ENCODE measurements at places on chromosomes 12 and 14. TPM values are rescaled to one million over a fixed set of nuclear protein-coding genes. Genes with fewer than 3 reads are reported as not detected.

Gene RTL1
- not detected for total RNA-seq

Gene IFNG-AS1
- total RNA-seq: not detected

Gene GPR68
- total RNA-seq: 0.30 TPM

Gene SLC4A8
- total RNA-seq: 2.1 TPM

Gene R3HDM2
- total RNA-seq: 16.8 TPM

Gene PPM1H
- 0.59 TPM for total RNA-seq

Gene HHIPL1
- total RNA-seq: 1.8 TPM

Gene TTC9
- total RNA-seq: under 0.01 TPM

Gene ANG
- total RNA-seq: 7.9 TPM

Gene PRIMA1
- total RNA-seq: not detected

Gene CIROP
- total RNA-seq: 0.45 TPM

Gene GLI1
- 1.5 TPM for total RNA-seq

Gene DLST
- 65.6 TPM for total RNA-seq
